Ureter (tissue), 1 donor: ENCODE measurements at places on chromosomes 3 and 15.

DNA sequence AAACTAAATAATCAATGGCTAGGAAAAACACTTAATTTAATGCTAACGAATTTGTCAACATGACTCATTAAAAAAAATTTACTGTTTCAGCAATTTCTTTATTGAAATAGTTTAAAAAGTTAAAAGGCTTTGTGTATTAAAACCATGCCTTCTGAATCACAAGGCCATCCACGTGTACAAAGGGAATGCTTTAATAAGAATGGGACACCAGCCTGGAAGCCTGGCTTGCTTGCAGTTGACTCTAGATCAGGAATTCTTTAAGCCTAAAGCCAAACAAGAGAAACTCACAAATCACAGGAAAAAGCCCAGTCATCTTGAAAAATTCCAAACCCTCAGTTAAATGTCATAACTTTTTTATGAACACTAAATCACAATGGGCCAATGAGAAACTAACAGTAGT, 137.6 kb downstream of the PEAK1 start:
- DNase-seq: no peak

DNA sequence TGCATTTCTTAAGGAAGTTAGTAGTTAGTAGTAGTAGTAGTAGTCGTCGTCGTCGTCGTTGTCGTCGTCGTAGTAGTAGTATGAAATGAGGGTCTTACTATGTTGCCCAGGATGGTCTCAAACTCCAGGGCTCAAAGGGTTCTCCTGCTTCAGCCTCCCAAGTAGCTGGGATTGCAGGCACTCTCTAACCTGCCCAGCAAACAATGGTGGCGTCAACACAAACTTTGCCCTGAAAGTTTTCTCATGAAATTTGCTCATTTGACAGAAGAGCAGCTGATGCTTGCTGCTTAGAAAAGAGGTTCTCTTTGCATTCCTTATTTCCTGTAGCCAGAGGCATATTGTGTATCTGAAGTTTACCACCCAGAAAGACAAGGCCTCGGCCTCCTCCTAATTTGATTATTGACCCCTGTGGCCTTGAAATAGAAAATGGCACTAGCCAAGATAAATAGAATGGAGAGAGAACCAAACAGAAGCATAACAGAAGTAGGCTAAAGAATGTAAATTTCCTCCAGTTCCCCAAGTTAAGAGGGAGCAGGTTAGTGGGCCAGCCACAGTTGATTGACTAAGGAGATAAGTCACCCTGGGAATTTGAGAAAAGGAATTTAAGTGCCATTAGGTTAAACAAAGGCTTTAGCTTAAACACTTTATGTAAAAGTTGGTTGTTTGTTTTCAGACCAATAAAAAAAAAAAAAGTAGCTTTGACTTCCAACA, 166.2 kb upstream of the ROBO2 start:
- no peak for DNase-seq

GRCh38 chr3:32510075-32510724, 7.5 kb upstream of the CMTM6 start:
- DNase-seq: peak; percentile 67

DNA sequence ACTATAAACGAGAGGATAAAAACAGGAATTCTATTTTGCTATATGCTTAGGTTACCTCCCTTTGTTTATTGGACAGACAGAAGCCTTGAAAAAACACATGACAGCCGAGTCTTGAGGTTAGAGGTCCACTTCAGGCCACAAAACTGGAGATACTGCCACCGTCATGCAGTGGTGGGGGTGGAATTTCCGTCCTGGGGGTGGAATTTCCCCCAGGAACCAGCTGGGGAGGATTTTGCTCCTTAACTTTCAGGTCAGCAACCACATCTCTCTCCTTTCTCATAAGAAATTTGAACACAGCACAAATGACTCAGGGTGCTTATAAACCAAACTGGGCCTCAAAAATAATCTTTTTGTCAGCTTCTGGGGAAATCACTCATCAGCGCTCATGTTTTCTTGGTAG, 545.8 kb upstream of the ADAMTS9 start:
- no peak for DNase-seq

DNA sequence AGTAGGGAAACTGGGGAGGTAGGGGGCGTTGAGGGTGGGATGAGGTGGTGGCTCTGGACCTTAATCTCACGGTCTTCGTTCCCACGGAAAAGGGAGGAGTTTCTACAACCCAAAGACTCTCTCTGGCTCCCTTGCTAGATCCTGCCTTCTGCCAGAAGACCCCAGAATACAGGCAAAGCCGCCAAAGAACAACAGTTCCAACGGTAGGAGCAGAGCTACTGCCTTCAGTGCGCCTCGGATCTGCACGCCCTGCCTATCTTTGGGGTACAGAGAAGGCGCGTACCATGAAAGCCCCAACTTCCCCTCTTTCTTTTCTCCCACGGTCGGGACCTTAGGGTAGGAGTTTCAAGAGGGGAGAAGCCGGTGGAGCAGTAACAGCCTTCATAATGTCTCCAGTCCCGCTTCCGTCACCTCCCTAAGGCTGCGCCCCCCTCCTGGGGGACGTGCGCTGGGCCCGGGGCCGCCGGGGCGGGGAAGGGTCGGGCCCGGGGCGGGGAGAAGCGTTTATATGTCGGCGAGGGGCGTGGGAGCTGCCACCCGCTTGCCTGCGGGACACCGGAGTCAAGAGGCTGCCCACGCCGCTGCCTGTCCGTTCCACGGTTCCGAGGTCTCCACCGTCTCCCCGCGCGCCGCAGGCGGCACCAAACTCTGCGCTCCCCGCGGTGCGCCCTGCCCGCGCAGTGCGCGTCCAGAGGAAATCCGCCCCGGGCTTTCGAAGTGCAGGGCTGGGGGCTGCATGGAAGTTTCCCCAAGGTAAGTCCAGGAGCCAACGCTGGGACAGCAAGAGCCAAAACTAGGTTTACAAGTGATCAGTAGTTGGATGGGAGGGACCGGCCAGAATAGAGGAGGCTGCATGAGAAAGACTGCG, at the start of gene COL6A6:
Gene COL6A6, plus strand, starts transcription at position 533 of the 868 bp plus-strand sequence. CDS start 43,188 bp downstream, outside the sequence.
- DNase-seq: no peak

GRCh38 chr3:100864471-100865250, 128.6 kb downstream of the ABI3BP start:
- no peak for DNase-seq

DNA sequence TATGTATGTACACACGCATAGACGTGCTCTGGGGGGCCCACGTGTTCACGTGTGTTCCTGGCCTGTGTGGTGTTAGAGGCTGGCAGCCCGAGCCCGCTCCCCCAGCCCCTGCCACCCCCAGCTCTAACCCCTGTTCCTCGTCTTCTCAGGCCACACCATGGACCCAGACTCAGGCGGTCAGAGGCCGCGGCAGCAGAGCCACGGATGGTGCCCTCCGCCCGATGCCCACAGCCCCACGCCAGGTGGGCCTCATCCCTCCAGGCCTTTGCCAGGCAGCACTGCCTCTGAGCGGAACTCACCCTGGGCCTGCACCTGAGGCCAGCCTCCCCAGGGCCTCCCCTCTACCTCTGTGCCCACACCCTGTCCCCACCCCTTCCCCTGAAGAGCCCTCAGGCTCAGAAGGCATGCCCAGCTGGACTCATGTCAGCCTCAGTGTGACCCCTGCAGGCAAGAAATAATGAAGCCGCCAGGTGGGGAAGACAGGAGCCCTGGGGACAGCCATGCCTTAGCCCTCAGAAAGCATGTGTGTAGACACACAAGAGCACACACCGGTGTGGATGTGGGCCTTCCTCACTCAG, 16.4 kb upstream of the GNAT1 start:
- DNase-seq: no peak

- no peak for DNase-seq
These were observed 25.0 kb downstream of the SLC7A14 start for GRCh38 chr3:170560717-170561382.

- DNase-seq: no peak
These were observed 16.0 kb upstream of the MBNL1 start for GRCh38 chr3:152252755-152253154.

DNA sequence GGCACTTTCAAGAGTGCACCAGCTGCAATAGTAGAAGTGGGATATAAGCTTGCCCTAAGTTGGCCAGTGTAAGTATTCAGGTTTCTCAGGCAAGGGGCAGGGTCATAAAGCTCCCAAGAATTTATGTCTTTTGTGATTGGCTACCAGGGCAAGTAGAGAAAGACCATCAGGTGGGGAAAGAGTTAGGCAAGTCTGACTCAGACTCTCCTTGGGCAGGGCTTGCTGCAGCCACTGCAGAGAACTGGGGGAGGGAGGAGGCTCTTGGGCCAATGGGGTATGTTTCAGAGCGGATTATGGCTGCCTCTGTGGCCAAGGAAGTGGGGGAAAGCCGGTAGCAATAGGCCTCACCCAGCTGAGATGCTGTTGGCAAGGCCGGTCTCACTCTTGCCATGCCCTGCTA, 44.6 kb upstream of the SLC25A36 start:
- DNase-seq: no peak

GRCh38 chr15:93150910-93151881, 62.2 kb upstream of the RGMA start:
- no peak for DNase-seq

DNA sequence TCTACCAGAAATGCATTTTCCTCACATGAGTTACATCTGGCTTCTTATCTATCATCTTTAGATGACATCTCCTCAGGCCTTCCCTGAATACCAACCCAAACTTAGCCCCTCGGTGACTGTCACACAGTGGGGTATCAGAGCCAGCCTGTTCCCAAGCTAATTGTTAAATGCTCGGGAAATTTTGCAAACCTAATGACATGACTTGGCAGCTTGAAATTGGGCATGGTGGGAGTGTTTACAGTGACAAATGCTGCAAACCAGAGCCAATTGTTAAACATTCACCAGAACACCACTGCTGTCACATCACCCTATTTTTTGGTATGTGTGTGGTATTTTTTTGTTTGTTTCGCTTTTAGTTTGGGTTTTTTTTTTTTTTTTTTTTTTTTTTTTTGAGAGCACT, 130.8 kb downstream of the HCN4 start:
- no peak for DNase-seq

GRCh38 chr3:23113455-23114171, 89.5 kb upstream of the UBE2E2 start:
- DNase-seq: peak; percentile 46

DNA sequence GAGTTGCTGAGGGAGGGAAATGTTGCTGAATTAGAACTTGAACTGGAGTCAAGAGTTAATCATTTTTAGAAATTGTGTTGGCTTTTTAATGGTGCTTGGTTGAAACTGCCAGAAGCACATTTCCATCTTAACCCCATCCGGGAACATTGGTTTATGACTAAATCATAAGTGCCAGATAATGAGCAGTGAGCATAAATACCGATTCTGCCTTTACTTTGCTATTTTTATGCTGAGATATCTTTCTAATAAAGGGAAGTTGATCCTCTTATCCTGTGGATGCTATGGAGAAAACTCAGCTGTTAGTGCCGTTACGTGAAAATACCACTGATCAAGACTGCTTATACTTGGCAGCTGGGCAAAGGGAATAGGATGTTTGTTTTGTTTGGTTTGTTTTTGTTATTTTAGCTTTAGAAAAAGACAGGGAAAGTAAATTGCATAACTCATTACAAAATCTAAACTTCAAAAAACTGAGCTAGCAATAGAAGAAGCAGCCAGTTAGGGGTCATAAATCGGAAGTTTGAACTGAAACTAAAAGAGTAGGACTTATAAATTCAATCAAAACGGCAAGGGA, 813.1 kb downstream of the NAALADL2 start:
- no peak for DNase-seq

DNA sequence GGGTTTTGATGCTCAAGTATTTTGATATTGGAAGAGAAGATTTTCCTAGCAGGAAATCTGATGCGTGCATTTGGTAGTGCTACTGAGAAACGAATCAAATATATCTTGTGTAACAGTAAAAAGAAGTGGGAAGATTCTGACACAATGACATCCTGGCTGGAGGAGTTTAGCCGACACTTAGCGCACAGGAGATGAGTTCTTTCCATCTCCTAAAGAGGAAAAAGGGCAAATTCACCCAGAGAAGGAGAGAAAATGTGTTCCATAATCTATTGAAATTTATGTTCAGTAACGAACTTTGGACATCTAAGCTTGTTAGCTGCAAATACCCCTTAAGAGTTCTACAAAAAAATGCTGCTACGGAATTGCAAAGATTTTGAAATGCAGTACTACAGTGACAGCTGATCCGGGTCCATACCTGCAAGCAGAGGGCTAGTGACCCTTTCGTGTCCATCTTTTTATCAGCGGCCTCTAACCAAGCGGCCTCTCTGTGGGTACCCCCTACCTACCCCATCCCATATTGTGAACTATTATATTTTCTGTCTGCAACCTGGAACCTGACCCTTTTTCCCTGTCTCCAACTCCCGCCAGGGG, 971 bp downstream of the CPOX start:
- no peak for DNase-seq

GRCh38 chr3:12522721-12523120, 22.6 kb downstream of the MKRN2OS start:
- DNase-seq: no peak

GRCh38 chr3:121958801-121959200, 63.2 kb downstream of the ILDR1 start:
- DNase-seq: no peak

DNA sequence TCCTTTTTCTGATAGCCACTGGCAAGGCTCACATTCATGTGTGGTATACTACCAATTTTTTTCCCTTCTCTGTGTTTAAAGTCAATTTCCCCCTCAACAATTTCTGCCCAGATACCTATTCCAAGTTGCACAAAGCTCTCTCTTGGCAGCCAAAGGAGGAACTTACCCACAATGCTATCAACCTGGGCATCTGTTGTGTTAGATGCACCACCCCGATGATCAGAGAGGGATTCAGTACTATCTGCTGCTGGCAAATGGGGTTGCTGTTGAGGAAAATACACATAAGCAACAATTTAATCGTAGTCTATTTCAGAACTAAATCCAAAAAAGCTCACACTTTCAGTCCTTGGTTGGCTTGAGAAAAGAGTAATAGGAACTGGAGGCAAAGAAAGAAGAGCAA, 46.1 kb downstream of the AAGAB start:
- DNase-seq: no peak

- no peak for DNase-seq
These were observed 33.7 kb downstream of the RORA start for GRCh38 chr15:61195116-61196002.

GRCh38 chr15:98800437-98801233, 152.3 kb downstream of the IGF1R start:
- peak; percentile 56 for DNase-seq

- no peak for DNase-seq
These were observed 31.8 kb upstream of the RYR3 start for GRCh38 chr15:33278816-33279612.

- no peak for DNase-seq
These were observed 155.6 kb downstream of the STXBP5L start for GRCh38 chr3:121063628-121064027.

- DNase-seq: no peak
These were observed 71.4 kb downstream of the OCA2 start for GRCh38 chr15:28027714-28028076.

- DNase-seq: no peak
These were observed 230.6 kb upstream of the PEX5L start for GRCh38 chr3:180267202-180267843.
